ENCODE measurements at places on chromosomes 2 and 18. TPM values are rescaled to one million over a fixed set of nuclear protein-coding genes. Genes with fewer than 3 reads are reported as not detected.

GRCh38 chr2:88199912-88200682 lies 30.0 kb downstream of the THNSL2 start:
- H3K27ac ChIP-seq, result no peak overlapping the region
- H3K4me1 ChIP-seq, result peaks cover 14% of the 10 kb centered on the region
- H3K27me3 ChIP-seq, result peaks cover 8% of the 10 kb centered on the region
- DNase-seq, result peak; percentile 85
- peak overlapping the region; percentile 31 for H3K4me3 ChIP-seq

GRCh38 chr18:64403784-64404503 lies 255.1 kb upstream of the LINC00305 start:
- H3K36me3 ChIP-seq, result no peaks in the 10 kb centered on the region
- no peak for DNase-seq
- H3K27ac ChIP-seq, result no peak overlapping the region
- no peak overlapping the region for H3K4me3 ChIP-seq

DNA sequence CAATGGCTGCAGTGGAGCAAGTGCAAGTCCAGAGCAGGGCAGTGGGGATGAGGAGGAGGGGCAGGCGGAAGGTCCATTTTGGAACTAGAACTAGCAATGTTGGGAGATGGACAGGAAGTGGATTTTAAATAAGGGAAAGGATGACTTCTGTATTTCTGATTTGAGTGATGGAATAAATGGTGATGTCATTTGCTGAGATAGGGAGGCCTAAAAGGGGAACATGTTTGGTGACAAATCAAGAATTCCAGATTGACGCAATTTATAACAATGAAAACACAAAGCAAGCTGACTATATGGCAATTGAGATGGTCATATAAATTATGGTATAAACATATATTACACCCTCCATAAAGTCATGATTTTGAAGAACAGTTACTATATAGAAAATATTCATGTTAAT lies 209.3 kb downstream of the SS18 start:
- H3K4me1 ChIP-seq, result no peaks in the 10 kb centered on the region
- H3K36me3 ChIP-seq, result no peaks in the 10 kb centered on the region
- H3K27ac ChIP-seq, result no peak overlapping the region
- H3K4me3 ChIP-seq, result no peak overlapping the region

- no peaks in the 10 kb centered on the region for H3K4me1 ChIP-seq
- no peak for DNase-seq
- no peak overlapping the region for H3K27ac ChIP-seq
- no peaks in the 10 kb centered on the region for H3K27me3 ChIP-seq
- no peak overlapping the region for H3K4me3 ChIP-seq
Observed at GRCh38 chr18:63470751-63471150, 6.0 kb upstream of the SERPINB5 start.

GRCh38 chr2:26838121-26838906 lies 9.6 kb upstream of the DPYSL5 start:
- H3K4me1 ChIP-seq, result no peaks in the 10 kb centered on the region
- no peak for DNase-seq
- H3K27me3 ChIP-seq, result peaks cover 78% of the 10 kb centered on the region
- no peak overlapping the region for H3K27ac ChIP-seq

Gene UPP2
- polyA plus RNA-seq, result 0.02 TPM

Gene SMARCAL1
- 10.4 TPM for polyA plus RNA-seq

Gene IL37
- polyA plus RNA-seq, result not detected

Gene MFF
- 76.6 TPM for polyA plus RNA-seq

- no peak overlapping the region for H3K27ac ChIP-seq
- H3K4me3 ChIP-seq, result no peak overlapping the region
- no peaks in the 10 kb centered on the region for H3K36me3 ChIP-seq
Observed at GRCh38 chr2:65198737-65199136, 28.9 kb upstream of the ACTR2 start.

Gene UGT1A1
- not detected for polyA plus RNA-seq

DNA sequence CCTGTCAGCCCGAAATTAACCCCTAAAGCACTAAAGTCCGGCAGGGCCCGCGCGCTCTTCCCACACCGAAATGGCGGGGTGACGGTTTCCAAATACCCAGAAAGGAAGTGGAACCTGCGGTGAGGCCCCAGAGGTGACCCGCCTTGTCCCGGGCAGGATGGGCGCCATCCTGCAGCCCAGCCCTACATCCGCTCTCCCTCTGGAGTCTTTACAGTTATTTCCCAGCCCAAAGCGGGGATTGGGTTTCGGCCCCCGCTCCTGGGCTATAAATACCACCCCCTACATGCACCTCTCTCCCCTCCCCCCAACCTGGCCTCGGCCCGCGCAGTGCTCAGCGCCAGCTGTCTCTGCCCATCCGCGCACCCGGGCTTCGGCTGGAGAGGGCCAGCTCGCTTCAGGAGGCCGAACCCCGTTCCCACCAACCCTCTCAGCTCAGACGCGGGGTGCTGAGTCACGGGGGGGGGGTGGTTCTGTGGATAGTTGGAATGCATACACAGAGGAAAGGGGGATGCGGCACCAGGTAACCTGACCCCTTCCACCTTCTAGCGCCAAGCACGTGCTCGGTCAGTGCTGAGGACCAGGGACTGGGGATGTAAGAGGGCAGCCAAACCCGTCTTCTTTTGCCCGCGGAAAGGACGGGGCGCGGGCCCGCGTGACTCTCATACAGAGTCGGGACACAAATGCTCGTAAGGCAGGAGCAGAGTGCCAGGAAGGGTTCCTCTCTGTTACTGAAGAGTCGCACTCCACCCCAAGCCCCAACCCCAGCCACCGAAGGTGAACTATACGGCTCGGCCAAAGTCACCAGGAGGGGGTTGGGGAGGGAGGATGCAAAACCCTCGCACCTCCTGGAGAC lies at the start of gene TUBA4B:
Gene TUBA4B (plus strand): TSS at position 344 of the 853 bp plus-strand sequence. CDS start 165 bp downstream, at position 509.
- peak; percentile 93 for DNase-seq
- peak within 1 kb of the TSS; percentile 94 for H3K4me3 ChIP-seq
- H3K27me3 ChIP-seq, result peaks cover under 1% of the 10 kb centered on the region
- peaks cover 23% of the 10 kb centered on the region for H3K36me3 ChIP-seq

Gene UGT1A9
- polyA plus RNA-seq, result not detected

DNA sequence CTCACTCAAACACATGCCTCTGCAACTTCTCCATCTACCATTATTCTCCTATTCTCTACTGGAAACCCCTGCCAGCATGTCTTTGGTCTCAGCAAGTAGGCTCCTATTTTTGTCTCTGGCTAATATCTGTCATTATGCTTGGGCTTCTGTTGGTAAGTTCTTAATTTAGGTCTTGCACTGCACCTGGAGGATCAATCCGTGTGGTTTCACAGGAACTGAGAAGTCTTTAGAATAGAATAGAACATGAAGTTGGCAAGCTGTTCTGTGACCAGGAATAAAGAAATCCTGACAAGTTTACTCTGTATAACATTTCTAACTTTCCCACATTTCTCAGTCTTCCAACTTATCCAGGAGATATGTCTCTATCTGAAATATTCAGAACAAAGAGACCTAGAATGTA lies 219.5 kb upstream of the GYPC start:
- DNase-seq, result no peak
- H3K36me3 ChIP-seq, result no peaks in the 10 kb centered on the region
- H3K27me3 ChIP-seq, result no peaks in the 10 kb centered on the region
- H3K4me1 ChIP-seq, result no peaks in the 10 kb centered on the region
